ENCODE measurements at places on chromosomes 3 and 15.

GRCh38 chr15:69085325-69086081, 71.0 kb downstream of the NOX5 start:
- no peak for DNase-seq

- no peak for DNase-seq
Measured at GRCh38 chr3:177683586-177683985, 486.3 kb upstream of the TBL1XR1 start.

DNA sequence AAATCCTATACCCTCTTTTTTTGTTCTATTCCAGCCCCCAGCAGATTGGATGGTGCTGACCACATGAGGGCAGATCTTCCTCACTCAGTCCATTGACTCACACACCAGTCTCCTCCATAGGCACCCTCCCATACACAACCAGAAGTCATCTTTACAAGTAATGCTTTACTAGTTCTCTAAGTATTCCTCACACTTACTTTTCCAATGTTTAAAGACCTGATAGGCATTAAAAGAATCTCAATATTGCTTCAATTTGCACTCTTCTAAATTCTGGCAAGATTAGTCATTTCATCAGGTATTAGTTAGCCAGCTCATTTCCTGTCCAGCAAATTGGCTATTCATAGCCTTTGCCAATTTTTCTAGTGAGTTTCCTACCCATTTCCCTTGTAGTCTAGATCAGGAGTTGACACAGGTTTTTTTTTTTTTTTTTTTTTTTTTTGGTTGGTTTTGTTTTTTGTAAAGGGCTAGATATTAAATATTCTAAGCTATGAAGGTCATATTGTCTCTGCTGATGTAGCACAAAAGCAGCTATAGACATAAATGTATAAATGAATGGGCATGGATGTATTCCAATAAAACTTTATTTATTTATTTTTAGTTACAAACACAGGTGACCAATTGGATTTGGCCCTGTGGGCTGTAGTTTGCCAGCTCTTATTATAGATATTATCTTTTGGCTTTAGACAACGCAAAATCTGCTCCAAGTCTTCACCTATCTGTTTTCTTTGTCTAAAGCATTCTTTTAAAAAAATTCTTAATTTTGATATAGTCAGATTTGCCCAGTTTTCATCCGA, 76.1 kb downstream of the ABHD5 start:
- peak; percentile 67 for DNase-seq

DNA sequence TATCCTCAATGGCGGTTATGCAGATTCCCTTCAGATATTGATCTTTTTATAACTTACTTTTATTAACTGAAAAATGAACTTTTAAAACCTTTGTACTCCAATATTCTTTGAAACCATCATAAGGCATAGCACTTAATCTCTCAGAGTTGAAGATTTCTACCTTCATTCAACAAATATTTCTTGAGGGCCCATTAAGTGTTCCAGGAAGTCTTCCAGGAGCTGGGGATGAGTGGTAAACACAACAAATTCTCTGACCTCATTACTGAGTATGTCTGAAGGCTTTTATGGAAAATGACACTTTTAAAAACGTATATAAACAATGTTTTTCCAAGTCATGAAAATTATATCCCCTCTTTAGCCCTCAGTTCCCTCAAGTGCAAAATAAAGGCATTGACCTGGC, 575.3 kb upstream of the IL12A start:
- DNase-seq = no peak

- no peak for DNase-seq
Measured at GRCh38 chr3:132211896-132212295, 105.3 kb upstream of the ACP3 start.

GRCh38 chr15:91908391-91908790, 54.9 kb downstream of the SLCO3A1 start:
- no peak for DNase-seq

DNA sequence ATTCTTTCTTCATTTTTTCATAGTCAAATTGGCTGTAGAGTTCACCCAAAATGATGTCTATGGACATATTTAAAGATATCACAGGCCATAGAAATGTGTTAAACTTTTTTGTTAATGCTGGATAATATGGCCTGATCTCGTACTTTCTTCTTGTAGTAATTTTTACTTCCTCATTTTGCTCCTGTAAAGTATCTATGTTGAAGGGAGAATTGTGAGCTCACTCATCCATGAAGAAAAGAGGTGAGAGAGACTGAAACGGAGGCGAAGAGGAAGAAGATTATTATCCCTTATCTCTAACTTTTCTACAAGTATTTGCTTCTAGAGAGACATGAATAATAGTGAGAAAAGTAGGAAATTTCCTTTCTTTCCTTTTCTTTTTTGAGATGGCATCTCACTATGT, 613.8 kb upstream of the TBL1XR1 start:
- DNase-seq = no peak

DNA sequence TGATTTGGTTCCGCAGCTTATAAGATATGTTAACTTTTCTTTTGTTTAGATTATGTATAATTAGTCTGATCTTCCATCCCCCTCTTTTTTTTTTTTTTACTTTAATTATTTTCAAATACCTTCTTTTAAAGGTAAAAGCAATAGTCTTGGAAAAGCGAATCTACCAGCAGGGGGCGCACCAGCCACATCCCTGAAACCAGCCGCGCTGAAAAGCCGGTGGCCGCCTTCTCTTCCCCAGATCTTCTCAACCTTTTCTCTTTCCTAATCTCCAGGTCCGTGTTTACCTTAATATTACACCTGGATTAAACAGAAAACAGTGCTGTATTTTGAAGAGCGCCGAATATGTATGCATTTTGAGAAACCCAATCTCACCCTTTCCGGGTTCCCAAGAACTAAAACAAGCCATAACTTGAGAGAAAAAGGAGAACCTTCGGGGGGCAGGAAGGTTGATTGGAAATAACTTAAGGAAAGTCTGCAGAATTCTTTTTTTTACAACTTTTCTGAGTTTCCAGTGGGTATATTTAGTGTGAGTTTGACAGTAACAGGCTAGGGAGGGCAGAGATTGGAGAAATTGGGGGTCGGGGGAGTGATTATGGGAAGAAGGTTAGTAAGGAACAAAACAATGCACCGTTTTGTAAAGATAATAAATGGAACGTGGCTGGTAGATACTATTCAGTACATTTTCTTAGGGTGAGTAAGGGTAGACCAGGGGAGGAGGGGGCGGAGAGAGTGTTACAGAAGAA, 2.0 kb upstream of the SOX2 start:
- peak; percentile 22 for DNase-seq

DNA sequence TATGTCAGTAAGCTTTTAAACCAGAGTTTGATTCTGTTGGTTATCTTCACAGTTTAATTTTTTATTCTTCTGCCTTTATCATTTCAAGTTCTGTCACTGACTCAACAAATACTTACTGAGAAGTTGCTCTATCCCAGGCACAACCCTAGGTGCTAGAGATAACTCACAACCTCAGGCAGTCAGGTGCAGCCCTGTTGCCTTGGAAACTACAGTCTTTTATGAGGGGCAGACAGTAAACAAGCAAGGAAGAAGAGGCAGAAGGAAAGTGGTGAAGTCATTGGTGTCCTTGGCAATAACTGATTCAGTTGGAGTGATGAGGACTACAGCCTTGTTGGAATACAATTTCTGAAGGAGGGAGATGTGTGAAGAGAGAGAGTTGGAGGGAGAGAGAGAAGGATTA, 142.1 kb upstream of the LRTM1 start:
- DNase-seq = no peak

GRCh38 chr3:188573291-188573940, 419.5 kb downstream of the LPP start:
- no peak for DNase-seq

GRCh38 chr3:9917820-9918219, 922 bp downstream of the IL17RC start:
- no peak for DNase-seq

GRCh38 chr3:160140756-160141155, 84.5 kb upstream of the C3orf80 start:
- DNase-seq = no peak

DNA sequence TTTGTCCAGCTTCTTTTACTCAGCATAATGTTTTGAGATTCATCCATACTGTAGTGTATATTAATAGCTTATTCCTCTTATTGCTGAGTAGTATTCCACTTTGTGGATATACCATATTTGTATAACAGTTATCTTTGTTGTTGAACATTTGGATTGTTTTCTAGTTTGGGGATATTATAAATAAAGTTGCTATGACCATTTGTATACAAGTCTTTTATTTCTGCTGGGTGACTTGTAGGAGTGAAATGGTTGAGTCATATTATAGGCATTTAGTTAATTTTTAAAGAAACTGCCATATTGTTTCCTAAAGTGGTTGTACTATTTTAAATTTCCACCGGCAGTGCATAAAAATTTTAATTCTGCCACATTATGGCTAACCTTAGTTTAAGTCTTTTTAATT, 53.4 kb downstream of the RPL39L start:
- no peak for DNase-seq

DNA sequence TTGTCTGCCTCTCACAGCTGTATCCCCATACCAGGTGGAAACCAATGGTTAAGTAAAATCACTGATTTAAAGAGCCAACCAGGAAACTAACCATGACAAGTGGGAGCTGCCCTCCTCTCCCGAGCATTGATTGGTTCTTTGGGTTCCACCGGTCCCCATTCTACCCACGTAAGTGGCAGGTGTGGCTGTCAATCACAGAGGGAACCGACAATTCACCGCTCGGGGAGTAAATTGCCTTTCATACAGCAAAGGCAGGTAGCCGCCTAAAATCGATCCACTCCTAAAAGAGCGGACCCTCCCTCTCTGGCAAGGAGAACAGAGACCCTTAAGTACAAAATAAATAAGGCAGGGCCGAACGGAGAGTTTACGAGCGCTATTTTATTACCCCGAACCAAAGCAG, 1.2 kb downstream of the ERC2 start:
- DNase-seq = peak; percentile 36

DNA sequence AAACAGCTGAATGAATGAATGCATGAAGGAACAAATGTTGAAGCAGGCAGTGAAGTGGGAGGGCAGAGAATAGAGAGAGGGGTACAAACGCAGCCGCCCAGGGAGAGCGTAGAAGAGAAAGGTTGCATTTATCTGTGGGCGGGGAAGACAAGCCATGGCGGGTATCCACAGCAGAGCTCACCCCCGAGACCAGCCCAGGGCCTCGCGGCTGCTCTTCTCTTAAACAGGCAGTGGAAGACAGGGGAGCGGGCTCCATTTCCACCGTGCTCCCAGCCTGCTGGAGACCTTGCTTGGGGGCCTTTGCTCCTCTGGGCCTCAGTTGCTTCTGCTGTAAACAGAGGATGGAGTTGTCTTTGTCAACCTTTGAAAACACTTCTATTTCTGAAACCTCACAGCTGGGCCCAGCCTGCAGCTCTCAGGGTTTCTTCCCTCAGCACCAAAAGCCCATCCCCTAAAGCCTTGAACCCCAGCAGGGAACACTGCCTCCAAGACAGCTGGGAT, 259.5 kb downstream of the UACA start:
- no peak for DNase-seq

DNA sequence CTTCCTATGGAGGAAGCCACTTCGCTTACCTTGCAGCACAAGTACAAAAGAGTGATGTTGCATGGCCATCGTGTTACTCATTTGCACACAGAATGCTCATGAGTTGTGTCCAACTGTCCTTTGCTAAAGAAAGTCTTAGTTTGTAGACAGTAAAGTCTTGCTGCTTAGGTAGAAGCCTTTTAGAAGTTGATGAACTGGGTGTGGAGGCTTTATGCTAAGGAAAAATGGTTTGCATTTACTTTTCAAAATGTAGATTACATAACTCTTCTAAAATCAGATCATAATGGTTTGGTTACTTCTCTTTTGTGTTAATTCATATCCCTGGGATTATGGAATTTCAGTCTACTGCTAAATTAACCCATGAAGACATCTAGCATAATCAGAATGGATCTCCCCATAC, 84.5 kb upstream of the FLNB start:
- DNase-seq = no peak

GRCh38 chr15:27722102-27722501, 377.0 kb downstream of the OCA2 start:
- no peak for DNase-seq

GRCh38 chr15:29039466-29040369, 153.9 kb downstream of the APBA2 start:
- DNase-seq = no peak

DNA sequence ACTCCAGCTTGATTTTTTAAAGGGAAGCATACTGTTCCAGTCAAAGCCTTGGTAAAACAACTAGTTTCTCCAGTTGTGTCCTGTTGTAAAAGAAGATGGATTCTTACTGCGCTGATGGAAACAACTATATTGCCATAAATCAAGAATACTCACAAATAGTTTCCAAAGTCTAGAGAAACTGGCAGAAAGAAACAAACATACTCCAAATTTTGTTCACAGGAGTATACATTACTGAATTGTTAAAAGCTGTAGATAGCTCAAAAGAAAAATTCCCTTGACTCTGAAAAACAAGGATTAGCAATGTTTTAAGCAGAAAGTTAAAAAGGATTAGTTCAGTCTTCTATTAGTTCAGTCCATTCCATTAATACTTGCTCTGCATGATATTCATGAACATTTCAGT, 27.6 kb downstream of the SORD start:
- no peak for DNase-seq

GRCh38 chr3:143825513-143825912, 22.8 kb downstream of the SLC9A9 start:
- DNase-seq = no peak

DNA sequence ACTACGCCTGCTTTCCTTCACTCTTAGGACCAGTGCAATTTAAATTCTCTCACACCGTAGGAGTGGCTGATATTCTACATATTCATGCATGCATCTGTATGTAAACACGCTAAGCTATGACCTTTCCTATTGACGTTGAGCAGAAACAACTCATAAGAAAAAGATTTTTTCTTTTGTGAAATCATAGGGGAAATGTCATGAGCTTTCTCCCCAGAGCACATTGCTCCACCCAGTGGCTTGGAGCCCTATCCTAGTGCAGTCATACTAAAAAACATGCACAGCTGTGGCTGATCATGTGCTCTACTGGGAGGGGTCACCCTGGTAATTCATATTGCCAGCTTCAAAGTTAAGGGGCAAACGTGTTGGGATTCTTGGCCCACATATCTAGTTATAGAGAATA, 1.8 kb upstream of the MESD start:
- DNase-seq = peak; percentile 83

DNA sequence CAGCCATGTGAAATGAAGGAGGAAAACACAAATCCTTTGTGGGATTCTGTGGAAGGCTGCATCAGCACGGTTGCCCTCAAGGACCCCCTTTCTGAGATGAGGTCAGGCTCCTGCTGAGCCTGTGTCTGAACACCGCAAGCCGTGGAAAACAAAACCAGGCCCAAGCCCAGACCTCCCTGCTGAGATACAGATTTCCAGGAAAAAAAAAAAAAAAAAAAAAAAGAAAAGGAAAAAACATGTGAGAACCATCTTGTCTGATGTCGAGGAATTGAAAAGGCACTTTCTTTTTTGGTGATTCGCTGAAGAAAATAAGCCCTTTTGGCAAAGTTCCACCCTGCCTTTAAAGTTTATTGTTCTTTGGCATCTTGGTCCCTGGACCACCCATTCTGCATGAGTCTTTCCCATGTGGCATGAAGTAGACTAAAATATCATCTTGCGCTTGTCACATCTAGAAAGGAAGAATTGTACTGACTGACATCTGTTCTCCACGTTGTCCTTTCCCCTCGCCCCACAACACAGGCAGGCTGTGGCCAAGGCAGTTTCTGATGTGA, 117.6 kb downstream of the CHST2 start:
- no peak for DNase-seq

Measured in LHCN-M2 (cell line).